Chondrocyte (in vitro differentiated cells): ENCODE measurements at places on chromosomes 3 and 15.

DNA sequence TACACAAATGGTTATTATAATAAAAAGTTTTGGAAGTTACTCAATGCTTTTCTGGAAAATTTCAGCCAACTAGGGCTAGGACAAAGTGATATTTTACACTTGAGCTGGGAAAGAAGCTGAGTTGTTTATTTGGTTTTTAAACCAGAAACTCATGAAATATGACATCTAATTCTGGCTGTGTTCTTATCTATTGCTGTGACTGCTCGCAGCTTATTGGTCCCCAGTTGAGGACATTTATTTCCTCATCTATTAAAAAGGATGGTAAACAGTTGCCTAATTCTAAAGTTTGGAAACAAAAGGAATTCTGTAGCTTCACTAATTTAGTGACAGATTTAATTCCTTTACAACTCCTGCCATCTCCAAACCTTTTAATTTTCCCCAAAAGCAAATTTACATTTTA lies 487.6 kb upstream of the IL12A start:
- DNase-seq: no peak

- no peak for DNase-seq
Measured at GRCh38 chr3:188164248-188164687, 10.3 kb downstream of the LPP start.

DNA sequence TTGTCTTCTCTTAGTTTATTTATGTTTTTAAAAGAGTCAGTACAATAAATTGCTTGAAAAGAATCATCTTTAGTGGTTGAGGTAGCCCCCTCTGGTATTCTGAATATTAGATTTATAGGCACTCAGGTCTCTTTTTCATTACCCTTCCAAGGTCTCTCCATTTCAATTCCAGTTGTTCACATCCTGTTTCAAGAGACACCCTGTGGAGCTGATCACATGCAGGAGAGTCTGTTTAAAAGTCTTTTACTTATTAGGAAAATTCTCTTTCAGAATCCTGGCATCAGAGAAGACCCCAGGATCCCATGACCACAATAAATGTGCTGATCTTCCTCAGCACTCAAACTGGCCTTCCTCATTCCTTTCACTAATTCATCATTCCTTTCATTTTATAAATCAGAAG lies 195.7 kb downstream of the ZIC4 start:
- no peak for DNase-seq

GRCh38 chr3:51968883-51969678 lies 1.8 kb upstream of the PCBP4 start:
- no peak for DNase-seq
